ENCODE measurements at places on chromosomes 4 and X. TPM values are rescaled to one million over a fixed set of nuclear protein-coding genes. Genes with fewer than 3 reads are reported as not detected.

Gene PTCHD1
- not detected for total RNA-seq

Gene TBX22
- total RNA-seq: not detected

Gene CFP
- not detected for total RNA-seq

Gene SLAIN2
- total RNA-seq: 43.8 TPM

Gene USP51
- 1.2 TPM for total RNA-seq

All from myometrial cell (primary cell).